ENCODE measurements at places on chromosomes 4 and X.

DNA sequence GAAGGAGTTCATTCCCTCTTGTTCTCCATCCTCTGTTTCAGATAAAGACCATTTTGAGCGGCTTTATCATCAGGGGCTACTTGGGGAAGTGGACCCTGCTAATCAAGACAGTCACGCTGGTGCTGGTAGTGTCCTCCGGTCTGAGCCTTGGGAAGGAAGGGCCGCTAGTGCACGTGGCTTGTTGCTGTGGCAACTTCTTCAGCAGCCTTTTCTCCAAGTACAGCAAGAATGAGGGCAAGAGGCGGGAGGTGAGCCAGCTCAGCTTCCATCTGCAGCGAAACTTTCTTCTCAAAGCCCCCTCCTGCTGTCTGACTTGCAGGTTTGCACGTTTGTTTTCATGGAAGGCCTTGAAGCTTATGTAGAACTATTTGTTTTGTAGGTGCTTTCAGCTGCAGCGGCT is 49.5 kb downstream of the CLCN4 start:
- H3K4me1 ChIP-seq = no peaks in the 10 kb centered on the region
- H3K27me3 ChIP-seq = no peaks in the 10 kb centered on the region
- H3K27ac ChIP-seq = no peak overlapping the region
- no peaks in the 10 kb centered on the region for H3K36me3 ChIP-seq

GRCh38 chr4:21901281-21901680 is 47.3 kb downstream of the KCNIP4 start:
- no peak for DNase-seq
- H3K4me3 ChIP-seq = no peak overlapping the region
- H3K4me1 ChIP-seq = no peaks in the 10 kb centered on the region
- no peaks in the 10 kb centered on the region for H3K36me3 ChIP-seq
- H3K27me3 ChIP-seq = no peaks in the 10 kb centered on the region
- no peak overlapping the region for H3K27ac ChIP-seq

DNA sequence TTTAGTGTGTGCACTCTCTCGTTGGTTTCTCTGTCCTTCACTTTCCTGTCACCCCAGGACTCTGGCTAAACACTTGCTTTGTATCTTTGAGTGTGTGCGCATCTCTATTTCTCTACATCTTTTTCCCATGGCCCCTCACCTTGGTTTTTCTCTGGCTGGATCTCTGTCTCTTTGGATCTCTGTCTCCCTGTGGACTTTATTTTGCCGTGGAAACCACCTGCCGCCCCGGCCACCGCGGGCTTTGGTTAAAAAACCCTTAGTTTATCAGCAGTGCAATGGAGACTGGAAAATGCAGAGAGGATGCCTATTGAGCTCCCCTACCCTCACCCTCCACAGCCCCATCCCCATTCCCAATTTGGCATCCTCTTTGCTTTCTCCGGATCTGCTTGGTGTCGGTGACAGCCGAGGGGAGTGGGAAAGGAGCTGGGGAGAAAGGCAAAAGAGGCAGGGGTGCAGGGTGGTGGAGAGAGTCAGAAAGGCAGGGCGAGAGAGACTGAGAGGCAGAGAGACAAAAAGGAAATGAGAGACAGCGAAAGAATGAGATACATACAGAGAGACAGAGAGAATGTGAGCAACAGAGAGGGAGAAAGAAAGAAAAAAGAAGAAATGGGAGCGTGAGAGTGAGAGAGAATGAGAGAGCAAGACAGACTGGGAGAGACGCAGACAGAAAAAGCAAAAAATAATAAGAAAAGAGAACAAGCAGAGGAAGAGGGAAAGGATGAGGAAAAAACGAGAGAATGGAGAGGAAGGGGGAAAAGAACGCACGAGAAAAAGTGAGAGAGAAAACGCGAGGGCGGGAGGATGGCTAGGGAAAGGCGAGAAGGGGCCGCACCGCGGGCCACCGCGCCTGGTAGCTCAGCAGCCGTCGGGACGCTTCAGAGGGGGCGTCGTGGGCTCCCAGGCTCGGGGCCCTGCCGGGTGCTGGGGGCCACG is 688 bp downstream of the GPR101 start:
- no peaks in the 10 kb centered on the region for H3K4me1 ChIP-seq
- no peaks in the 10 kb centered on the region for H3K27me3 ChIP-seq
- no peaks in the 10 kb centered on the region for H3K36me3 ChIP-seq
- DNase-seq = no peak

DNA sequence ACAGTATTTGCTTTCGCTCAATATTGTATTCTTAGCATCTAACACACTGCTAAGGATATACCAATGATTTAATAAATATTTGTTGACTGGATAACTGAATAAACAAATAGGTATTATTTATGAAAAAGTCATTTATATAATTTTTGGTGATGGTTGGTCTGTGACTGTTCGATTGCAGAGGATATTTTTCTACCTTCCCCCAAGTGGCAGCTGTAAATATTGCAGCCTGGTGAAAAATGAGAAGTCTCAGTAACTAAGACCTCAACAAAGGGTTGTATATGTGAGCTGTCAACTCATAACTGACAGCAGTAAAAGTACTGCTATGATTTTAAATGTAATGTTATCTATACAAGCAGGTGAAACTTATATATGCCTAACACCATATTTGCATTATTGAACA is 36.0 kb downstream of the HTR2C start:
- no peaks in the 10 kb centered on the region for H3K4me1 ChIP-seq
- H3K36me3 ChIP-seq = no peaks in the 10 kb centered on the region
- no peaks in the 10 kb centered on the region for H3K27me3 ChIP-seq

GRCh38 chr4:184807797-184808712 is 17.7 kb downstream of the ACSL1 start:
- DNase-seq = no peak
- peaks cover 6% of the 10 kb centered on the region for H3K4me1 ChIP-seq
- no peak overlapping the region for H3K27ac ChIP-seq
- H3K27me3 ChIP-seq = no peaks in the 10 kb centered on the region
- H3K36me3 ChIP-seq = no peaks in the 10 kb centered on the region
- no peak overlapping the region for H3K4me3 ChIP-seq

GRCh38 chr4:26424838-26425237 is 65.4 kb downstream of the CCKAR start:
- no peaks in the 10 kb centered on the region for H3K36me3 ChIP-seq
- H3K4me3 ChIP-seq = no peak overlapping the region
- H3K27ac ChIP-seq = no peak overlapping the region
- H3K27me3 ChIP-seq = no peaks in the 10 kb centered on the region
- no peak for DNase-seq
- peaks cover 11% of the 10 kb centered on the region for H3K4me1 ChIP-seq

DNA sequence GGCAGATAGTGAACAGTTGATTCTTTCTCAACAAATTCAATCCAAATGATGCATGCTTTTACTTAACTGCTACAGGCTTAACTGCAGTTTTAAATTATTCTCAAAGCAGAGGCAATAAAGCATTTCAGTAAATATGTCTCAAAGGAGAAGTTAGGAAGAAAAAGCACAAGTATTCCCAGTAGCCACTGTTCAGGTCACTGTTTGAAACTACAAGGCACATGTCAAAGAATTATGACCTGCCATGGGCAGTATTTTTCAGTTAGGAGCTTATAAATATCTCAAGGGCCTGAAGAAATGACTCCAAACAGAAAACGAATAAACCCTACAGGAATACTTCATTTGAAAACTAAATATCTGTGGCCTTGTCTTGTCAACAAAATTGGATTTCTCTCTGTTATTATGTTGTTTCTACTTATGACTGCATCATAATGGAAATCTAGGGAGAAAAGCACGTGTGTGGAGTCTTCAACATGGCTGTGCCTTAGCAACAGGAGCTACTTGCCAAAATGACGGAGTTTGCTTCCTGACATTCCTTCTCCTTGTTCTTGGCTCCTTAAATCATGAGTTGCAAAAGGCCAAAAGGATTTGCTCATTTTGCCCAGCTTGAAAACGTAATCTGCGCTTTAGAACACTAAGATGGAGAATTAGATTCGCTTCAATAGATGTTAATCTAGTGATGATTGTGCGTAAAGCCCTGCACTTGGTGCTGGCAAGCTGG is 67.6 kb upstream of the GPR101 start:
- no peaks in the 10 kb centered on the region for H3K36me3 ChIP-seq
- H3K27me3 ChIP-seq = no peaks in the 10 kb centered on the region
- no peak for DNase-seq
- H3K4me3 ChIP-seq = no peak overlapping the region
- H3K4me1 ChIP-seq = no peaks in the 10 kb centered on the region

DNA sequence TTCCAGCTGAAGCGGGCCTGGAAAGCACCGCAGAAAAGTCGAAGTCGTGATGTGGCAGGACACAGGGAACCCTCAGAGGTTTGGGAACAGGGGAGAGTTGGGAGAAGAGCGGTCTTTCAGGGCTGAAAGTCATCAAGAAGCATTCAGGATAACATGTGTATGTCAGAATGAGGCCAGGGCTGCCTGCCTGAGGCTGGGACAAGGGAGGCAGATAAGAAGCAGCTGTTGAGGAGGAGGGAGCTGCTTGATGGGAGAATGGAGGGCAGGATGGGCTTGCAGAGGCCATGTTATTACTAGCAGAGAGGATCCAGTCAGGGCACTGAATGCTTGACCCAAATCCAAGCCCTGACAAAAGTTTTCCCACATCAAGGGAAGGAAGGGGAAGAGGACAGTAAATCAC is 132.0 kb downstream of the ATG4A start:
- H3K4me3 ChIP-seq = no peak overlapping the region
- peak; percentile 45 for DNase-seq
- peaks cover 4% of the 10 kb centered on the region for H3K4me1 ChIP-seq

GRCh38 chr4:118139241-118139640 is 105.0 kb downstream of the NDST3 start:
- no peak overlapping the region for H3K4me3 ChIP-seq
- no peak overlapping the region for H3K27ac ChIP-seq
- H3K36me3 ChIP-seq = no peaks in the 10 kb centered on the region

DNA sequence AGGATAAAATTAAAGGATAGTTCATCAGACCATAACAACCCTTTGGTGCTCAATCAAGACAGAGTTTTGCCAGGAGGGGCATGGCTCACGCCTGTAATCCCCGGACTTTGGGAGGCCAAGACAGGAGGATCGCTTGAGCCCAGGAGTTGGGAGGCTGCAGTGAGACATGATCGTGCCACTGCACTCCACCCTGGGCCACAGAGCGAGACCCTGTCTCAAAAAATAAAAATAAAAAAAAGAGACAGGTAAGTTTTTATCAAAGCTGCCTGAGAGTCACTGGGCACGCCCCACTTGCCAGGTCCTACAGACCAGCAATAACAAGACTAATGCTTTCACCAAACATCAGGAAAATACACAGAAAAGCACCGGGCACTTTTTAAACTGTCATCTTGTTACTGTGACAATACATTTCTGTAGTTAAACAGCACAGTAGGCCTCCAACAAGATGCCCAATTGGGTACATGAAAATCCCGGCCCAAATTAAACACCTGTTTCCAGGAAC is 765 bp downstream of the CFAP97 start:
- no peak for DNase-seq
- peak overlapping the region; percentile 94 for H3K27ac ChIP-seq
- H3K27me3 ChIP-seq = no peaks in the 10 kb centered on the region

DNA sequence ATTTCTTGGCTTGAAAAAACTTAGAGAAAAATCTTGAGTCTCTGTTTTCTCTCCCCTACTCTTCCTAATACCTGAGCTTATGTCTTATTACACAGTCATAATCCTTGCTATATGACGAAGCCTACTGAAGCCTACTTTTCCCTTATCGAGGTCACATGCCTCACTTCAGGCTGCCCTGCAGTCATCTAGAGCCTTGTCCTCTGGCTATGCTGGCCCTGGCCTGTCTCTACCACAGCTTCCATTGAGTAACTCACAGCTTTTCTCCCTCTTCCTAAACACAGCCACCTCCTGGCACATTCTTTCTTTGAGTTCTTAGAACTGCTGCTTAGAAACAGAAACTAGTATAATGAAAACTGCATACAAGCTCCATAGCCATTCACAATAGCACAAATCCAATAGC is 1698.3 kb downstream of the STIM2 start:
- H3K27ac ChIP-seq = no peak overlapping the region
- no peaks in the 10 kb centered on the region for H3K27me3 ChIP-seq
- DNase-seq = no peak
- H3K4me3 ChIP-seq = no peak overlapping the region
- no peaks in the 10 kb centered on the region for H3K36me3 ChIP-seq
- no peaks in the 10 kb centered on the region for H3K4me1 ChIP-seq

- no peak overlapping the region for H3K4me3 ChIP-seq
- H3K4me1 ChIP-seq = no peaks in the 10 kb centered on the region
- DNase-seq = no peak
- H3K36me3 ChIP-seq = no peaks in the 10 kb centered on the region
Observed at GRCh38 chr4:102675141-102675540, 85.6 kb downstream of the MANBA start.

DNA sequence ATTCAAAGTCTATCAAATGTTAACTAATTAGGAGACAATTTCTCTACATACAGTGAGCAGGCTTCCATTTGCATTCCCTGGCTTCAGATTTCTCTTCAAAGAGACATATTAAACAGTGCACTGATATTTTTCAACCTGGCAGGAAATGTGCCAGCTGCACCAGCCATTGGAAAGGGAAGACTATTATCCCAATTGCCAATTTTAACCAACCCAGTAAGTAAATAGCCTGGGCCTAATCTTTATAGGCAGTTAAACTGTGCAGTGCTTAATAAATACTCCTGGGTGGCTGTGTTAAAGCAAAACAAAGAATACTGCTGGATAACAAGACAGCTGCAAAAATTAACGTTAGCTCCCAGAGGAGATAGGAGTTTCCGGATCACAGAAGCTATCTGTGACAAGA is 111.9 kb upstream of the GALNT7 start:
- no peak overlapping the region for H3K27ac ChIP-seq
- H3K27me3 ChIP-seq = no peaks in the 10 kb centered on the region
- H3K4me1 ChIP-seq = no peaks in the 10 kb centered on the region
- no peak for DNase-seq
- no peak overlapping the region for H3K4me3 ChIP-seq
- no peaks in the 10 kb centered on the region for H3K36me3 ChIP-seq

- H3K4me1 ChIP-seq = no peaks in the 10 kb centered on the region
- DNase-seq = no peak
- H3K4me3 ChIP-seq = no peak overlapping the region
- no peaks in the 10 kb centered on the region for H3K36me3 ChIP-seq
- H3K27ac ChIP-seq = no peak overlapping the region
- H3K27me3 ChIP-seq = no peaks in the 10 kb centered on the region
Observed at GRCh38 chr4:78638337-78639172, 87.0 kb downstream of the ANXA3 start.

- H3K4me1 ChIP-seq = no peaks in the 10 kb centered on the region
- no peak overlapping the region for H3K4me3 ChIP-seq
- H3K27ac ChIP-seq = no peak overlapping the region
- H3K27me3 ChIP-seq = no peaks in the 10 kb centered on the region
- no peaks in the 10 kb centered on the region for H3K36me3 ChIP-seq
Observed at GRCh38 chr4:41660352-41660751, 88.2 kb downstream of the PHOX2B start.

GRCh38 chrX:66203114-66203513 is 39.1 kb downstream of the HEPH start:
- no peak overlapping the region for H3K27ac ChIP-seq
- H3K4me1 ChIP-seq = no peaks in the 10 kb centered on the region

- no peaks in the 10 kb centered on the region for H3K4me1 ChIP-seq
- H3K27me3 ChIP-seq = no peaks in the 10 kb centered on the region
- no peaks in the 10 kb centered on the region for H3K36me3 ChIP-seq
- H3K4me3 ChIP-seq = no peak overlapping the region
- DNase-seq = no peak
Observed at GRCh38 chrX:78019586-78020483, 50.4 kb upstream of the PGAM4 start.

Data from ovary (tissue), 10 donors.